Stimulated activated CD4-positive, alpha-beta T cell treated with anti-CD3 and anti-CD28 coated beads, Interleukin-15, amount 100 ng/mL, for 1 hour (primary cell): ENCODE measurements at places on chromosomes 6 and 20.

DNA sequence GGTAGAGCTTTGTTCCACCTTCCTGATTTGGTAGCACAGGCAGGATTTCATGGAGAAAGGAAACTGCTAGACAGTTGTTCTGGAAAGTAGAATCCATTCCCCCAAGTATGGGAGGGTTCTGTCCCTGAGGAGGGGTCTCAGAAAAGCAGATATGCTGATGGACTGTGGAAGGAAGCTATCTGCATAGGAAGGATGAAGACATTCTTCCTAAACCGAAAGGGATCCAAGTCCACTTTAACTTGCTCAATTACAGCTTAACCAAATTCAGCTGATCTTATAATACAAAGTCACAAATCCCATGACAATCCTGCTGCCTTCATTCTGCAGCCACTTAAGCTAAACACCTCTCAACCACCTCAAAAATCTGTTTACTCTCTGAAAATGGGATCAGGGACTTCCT, 2.6 kb downstream of the MAN1A1 start:
- no peak for DNase-seq

DNA sequence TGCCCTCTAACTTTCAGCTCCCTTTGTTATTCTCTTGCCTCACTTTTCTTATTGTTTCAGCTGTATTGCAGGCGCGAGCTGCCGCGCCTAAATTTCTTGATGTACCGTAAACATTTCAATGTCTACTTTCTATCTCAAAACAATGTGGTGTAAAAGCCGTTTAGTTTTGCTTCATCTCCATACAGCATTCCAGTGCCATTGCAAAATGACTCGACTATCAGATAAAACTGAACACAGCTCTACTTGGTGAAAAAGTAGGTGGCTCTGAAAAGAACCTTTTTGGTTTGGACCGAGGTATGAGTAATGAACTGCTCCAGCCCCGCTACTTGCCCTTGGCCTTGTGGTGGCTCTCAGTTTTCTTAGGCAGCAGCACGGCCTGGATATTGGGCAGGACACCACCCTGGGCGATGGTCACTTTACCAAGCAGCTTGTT, 74.6 kb downstream of the OR2B2 start:
- DNase-seq: no peak

DNA sequence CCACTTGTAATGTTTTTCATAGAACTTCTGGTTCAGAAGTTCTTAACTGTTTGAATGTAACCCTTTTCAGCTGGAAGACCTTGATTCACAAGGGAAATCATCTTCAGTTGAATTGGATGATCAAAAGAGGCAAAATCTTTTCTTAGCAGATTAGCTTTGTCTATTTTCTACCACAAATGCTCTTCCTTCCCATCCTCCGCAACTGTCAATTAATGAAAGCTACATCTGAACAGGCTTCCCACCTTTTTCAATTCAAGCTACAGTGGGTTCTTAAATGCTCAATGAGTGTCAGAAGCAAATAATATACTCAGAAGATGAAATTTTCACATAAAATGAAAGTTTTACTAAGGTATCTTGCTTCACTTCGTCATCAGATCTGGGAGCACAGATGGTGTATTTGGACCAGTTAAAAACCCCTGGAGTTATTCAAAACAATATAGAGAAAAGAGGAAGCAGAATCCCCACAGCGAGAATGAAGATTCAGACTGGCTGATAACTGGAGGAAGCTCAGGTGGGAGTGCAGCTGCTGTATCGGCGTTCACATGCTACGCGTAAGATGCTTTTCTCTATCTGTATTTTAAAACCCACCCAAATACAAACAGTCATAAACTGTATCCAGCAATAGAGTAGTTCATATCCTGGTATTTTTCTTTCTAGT, 19.4 kb downstream of the QRSL1 start:
- no peak for DNase-seq

DNA sequence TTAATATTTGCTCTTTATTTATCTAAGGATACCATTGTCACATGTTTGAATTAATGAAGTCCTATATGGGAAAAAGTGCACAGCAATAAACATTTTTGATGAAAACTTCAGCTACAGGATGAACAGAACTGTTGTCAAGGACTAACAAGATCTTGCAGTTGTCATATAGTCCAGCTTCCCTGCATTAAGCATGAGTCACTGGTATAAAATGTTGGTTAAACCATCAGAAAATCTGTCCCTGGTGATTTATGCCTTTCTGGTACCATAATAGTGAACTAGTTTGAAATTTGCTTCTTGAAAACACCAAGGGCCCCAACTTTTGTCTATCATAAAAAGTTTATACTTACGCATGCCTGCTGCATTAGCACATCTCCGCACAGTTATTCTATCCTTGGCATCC, 60.4 kb upstream of the RSPO3 start:
- DNase-seq: no peak

DNA sequence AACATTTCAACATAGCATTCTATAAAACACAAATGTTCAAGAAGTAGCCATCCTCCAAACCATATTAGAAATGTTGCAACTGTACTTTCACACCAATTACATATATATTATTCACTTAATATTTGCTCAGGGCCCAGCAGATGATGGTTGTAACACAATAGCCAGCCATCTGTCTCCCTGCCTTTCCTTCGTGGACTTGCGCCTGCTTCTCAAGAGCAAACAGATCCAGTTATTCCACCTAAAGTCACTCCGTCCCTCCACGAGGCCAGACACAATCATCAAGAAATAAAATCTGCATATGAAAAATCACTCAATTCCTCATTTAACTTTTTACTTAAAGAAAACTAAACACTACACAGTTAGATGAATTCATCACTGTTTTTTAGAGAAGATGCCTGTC, 160.4 kb downstream of the RALGAPA2 start:
- DNase-seq: no peak

- no peak for DNase-seq
Observed at GRCh38 chr20:57008217-57008616, 258.2 kb downstream of the BMP7 start.

DNA sequence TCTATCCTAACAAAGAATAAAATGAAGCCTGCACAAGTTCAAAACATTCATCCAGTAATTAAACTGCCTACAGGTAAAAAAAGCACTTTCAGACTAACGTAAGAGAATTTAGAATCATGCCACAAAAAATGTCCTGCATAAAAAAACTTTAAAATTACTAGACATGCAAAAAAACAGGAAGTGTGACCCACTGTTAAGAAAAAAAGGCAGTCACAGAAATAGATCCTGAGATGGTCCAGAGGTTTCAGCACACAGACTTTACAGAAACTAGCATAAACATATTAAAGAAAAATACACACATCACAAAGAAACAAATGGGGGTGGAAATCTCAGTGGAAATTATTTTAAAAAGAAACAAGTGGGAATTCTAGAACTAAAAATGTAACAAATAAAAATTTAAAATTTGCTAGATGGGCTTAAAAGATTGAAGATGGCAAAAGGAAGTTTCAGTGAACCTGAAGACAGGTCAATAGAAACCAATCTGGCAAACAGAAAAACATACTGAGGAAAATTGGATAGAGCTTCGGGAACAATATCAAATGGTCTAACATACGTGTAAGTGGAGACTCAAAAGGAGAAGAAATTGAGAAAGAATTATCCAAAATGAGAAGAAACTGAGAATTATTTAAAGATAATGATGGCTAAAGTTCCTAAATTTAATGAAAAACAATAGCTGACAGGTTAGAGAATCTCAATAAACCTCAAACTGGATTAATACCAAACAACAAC, 3.4 kb upstream of the ZNF133 start:
- no peak for DNase-seq

DNA sequence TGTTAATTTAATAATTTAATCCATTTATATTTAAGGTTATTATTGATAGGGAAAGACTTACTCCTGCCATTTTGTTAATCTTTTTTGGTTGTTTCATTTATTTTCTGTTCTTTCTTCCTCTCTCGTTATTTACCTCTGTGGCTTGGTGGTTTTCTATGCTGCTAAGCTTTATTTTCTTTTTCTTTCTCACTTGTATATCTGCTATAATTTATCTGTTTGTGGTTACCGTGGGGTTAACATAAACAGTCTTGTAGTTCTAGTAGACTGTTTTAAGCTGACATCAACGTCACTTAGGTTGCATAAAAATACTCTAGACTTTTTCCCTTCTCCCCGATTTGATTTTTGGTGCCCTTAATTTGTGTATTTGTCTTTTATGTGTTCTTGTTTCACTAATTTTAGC, 381.3 kb upstream of the SPTLC3 start:
- no peak for DNase-seq

GRCh38 chr6:13528777-13529343, 41.5 kb upstream of the GFOD1 start:
- no peak for DNase-seq

- DNase-seq: no peak
Observed at GRCh38 chr6:30885999-30886896, 1.9 kb downstream of the DDR1 start.

- DNase-seq: no peak
Observed at GRCh38 chr6:13787137-13787536, 27.2 kb downstream of the MCUR1 start.

GRCh38 chr6:99350573-99350972, 1.1 kb upstream of the FAXC start:
- DNase-seq: no peak

DNA sequence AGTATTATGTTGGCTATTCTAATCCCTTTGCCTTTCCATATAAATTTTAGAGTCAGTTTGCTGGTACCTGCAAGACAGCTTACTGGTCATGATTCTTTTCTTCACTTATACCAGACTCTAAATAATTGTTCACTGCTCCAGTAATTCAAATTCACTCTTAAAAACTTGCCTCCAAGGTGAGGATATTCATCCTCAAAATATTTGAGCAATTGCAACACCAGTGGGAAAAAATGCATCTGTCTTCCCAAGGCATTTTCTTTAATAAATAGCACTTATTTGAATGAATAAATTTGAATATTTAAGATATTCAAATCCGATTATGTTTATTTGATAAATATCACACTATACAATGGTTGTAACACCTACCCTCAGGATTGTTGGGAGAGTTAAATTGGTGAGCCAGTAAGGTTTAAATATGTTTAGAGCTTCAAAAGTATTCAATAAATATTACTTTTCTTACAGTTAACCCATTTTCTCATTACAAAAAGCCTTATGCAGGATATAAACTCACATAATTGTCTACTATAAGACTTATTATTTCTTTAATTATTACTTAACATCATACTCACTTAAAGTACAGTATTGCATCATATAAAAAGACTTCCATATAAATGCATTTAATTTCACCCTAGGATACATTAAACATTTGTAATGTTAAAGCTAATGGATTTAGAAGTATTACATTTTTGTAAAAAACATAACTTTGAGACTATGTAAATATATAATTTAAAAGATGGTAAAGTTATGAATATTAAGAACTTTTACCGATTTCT, 285.6 kb downstream of the SAMD5 start:
- no peak for DNase-seq

- no peak for DNase-seq
Observed at GRCh38 chr20:33386673-33387072, 14.6 kb downstream of the CDK5RAP1 start.

DNA sequence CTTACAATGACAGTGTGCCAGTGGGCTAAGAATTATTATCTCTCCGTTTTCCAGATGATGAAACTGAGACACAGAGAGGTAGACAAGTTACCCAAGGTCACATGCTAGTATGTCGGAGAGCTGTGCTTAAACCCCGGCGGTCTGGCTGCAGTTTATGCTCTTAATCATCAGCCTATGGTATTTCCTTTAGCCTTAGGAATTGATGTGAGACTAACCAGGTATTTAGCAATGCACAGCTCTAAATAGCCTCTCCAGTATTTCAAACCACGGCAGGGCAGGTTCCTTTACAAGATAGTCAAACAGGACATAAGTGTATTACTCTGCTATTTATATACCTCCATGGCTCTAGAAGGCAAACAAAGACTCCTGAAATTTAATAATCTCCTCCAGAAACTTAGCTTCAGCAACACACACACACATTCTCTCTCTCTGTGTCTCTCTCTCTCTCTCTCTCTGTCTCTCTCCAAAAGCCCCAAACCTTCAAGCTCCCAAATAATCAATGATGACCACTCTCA, 142.0 kb upstream of the ZNF217 start:
- no peak for DNase-seq

DNA sequence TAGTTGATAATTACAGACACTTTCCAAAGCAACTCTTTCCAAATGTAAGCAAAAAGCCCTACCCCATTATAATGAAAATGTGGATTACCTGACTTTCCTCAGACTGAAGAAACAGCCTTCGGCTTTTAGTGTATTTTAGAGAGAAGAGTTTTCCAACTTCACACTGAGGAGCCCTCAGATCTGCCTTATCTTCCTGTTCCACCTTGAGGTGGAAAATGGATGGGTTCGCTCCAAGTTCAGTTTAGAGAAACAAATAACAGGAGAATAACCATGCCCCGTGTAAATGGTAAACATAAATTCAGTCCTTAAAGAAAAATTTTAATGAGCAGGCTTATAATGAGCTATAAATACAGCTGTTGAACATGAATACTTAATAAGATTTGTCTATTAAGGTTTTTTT, 21.1 kb upstream of the MTHFD1L start:
- DNase-seq: no peak

DNA sequence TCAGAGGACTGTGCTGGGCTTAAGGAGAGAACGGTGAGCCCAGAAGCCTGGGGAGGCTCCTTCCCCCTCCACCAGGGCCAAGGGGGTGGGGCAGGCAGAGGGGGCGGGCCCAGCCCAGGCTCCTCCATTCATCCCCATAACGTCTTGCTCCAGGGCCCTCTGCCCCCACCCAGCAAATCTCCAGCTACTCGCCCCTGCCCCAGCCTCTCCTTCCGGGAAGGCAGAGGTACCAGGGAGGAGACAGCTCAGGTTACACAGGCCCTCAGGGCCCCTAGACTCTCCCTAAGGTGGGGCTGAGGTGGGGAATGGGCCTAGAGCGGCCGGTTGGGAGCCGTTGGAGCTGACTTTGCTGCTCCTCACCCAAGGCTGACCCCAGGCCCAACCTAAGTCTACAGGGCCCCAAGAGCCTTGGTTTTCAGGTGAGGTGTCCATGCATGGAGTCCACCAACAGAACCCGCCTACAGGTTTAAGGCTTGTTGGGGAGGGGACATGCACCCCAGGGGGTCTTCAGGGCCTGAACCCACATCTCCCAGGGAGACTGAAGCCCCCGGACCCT, 1.2 kb downstream of the LAMA5 start:
- DNase-seq: no peak

DNA sequence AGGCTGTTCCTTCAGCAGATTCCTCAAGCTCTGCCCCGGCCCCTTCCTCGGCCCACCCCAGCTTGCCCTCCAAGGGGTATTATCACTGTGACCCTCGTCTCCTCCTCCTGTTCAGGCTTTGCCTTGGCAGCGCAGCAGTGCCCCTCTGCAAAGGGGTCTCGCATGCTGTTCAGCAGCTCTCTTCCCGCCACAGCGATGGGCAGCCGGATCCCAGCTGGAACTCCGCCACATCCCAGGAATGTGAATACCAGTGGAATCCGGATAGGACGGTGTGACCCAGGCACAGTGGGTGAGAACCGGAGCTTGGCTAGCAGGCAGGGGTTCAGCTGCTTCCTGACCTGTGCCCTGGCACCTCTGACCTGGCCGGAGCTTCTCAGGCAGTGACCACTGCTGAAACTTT, 52.9 kb downstream of the RNASET2 start:
- DNase-seq: no peak
